Chondrocyte (in vitro differentiated cells): ENCODE measurements at places on chromosomes 2 and 18. TPM values are rescaled to one million over a fixed set of nuclear protein-coding genes. Genes with fewer than 3 reads are reported as not detected.

The C2orf42 gene
- total RNA-seq: 14.3 to 24.8 TPM (median 14.7 TPM) in 3 replicates

The RUFY4 gene
- not detected in 3 replicates for total RNA-seq

The GPR155 gene
- total RNA-seq: 11.6 to 15.3 TPM (median 12.8 TPM) in 3 replicates

The TXNDC2 gene
- 0.17 to 0.41 TPM (median 0.28 TPM) in 3 replicates for total RNA-seq

The RNF152 gene
- total RNA-seq: 58.6 to 137 TPM (median 137 TPM) in 3 replicates

The SIX3 gene
- total RNA-seq: not detected in 3 replicates

The UGT1A6 gene
- total RNA-seq: 0.17 TPM in 1 of 3 replicates, not detected in the others

The ST8SIA5 gene
- total RNA-seq: 0.25 to 1.1 TPM (median 0.36 TPM) in 3 replicates

The FBXO36 gene
- total RNA-seq: 3.0 to 5.9 TPM (median 3.3 TPM) in 3 replicates

The NGEF gene
- total RNA-seq: 0.10 to 0.46 TPM in 2 of 3 replicates, not detected in the other

The GBX2 gene
- 12.5 to 17.8 TPM (median 16.7 TPM) in 3 replicates for total RNA-seq

The MTLN gene
- total RNA-seq: 12.5 to 25.6 TPM (median 17.3 TPM) in 3 replicates

The DLGAP1 gene
- 6.0 to 11.6 TPM (median 7.7 TPM) in 3 replicates for total RNA-seq

The RAPGEF4 gene
- total RNA-seq: 0.54 to 2.3 TPM (median 0.57 TPM) in 3 replicates

The FAM168B gene
- total RNA-seq: 94.9 to 118 TPM (median 111 TPM) in 3 replicates

The TCF23 gene
- not detected in 3 replicates for total RNA-seq

The FN1 gene
- 30,644 to 36,263 TPM (median 31,288 TPM) in 3 replicates for total RNA-seq

The FSIP2 gene
- total RNA-seq: 1.7 to 6.6 TPM (median 4.5 TPM) in 3 replicates

The CYP1B1 gene
- 60.6 to 135 TPM (median 133 TPM) in 3 replicates for total RNA-seq

The SIGLEC15 gene
- 0.41 to 0.85 TPM (median 0.72 TPM) in 3 replicates for total RNA-seq

The UGT1A1 gene
- not detected in 3 replicates for total RNA-seq

The OR6B2 gene
- not detected in 3 replicates for total RNA-seq

DNA sequence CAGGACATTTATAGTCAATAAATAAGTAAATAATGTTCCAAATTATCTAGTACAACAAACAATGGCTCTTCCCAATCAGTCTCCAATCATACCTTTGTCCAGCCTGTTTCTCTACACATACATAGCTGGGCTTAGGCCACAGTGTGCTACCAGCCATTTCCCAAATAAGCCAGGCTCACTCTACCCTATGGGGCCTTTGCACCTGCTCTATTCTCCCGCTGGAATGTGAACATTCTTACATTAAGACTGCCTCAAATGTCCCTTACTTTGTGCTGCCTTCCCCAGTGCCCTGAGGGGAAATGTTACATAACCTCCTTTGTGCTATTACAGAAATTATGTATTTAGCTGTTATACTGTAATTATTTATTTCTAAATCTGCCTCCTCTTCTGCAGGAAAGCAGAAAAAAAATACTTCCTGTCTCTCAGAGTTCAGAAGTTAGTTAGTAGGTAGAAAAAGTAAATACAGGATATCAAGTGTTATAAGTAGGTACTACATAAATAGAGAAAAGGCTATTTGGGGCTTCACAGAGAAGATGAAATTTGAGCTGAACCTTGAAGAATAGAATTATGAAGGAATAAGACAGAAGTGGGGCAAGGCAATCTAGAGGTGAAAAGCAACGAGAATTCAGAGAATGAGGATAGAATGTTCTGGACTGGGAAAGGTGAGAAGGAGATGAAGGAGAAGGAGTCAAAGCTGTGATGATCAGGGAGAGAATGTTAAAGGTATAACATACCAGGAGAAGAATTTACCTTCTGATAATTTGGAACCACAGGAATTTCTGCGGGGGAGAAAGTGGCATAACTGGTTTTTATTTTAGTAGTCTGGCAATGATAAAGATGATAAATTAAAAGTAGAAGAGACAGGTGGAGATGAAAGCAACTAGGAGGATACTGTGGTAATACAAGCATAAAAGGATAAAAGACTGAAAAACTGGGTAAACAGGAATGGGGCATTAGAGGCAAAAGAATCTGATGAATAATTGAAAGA lies 37.0 kb downstream of the ROCK1 start:
- DNase-seq: no peak

GRCh38 chr2:234635284-234635683 lies 138.4 kb upstream of the ARL4C start:
- no peak for DNase-seq

GRCh38 chr2:45860136-45861121 lies 209.0 kb downstream of the PRKCE start:
- no peak for DNase-seq

DNA sequence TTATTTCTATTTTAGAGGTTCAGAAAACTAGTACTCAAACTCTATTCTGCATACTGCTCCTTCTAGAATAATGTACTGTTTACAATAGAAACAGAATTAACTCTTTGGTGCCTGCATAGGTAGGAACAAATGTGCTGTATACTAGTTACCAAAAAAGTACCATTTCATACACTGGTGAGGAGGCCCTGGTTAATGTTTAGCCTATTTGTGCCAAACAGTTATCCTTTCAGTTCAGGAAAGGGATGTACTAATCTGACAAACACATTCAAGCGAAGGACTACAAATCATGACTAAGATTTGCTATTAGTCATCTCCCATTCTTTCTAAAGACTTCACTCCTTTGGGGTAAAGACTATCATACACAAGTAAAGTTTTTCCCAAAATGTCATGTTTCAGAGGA lies 47.4 kb downstream of the EXOC6B start:
- DNase-seq: no peak

GRCh38 chr2:202592566-202592965 lies 42.2 kb upstream of the FAM117B start:
- DNase-seq: no peak

- DNase-seq: no peak
Observed at GRCh38 chr2:62968168-62968567, 82.5 kb upstream of the OTX1 start.

DNA sequence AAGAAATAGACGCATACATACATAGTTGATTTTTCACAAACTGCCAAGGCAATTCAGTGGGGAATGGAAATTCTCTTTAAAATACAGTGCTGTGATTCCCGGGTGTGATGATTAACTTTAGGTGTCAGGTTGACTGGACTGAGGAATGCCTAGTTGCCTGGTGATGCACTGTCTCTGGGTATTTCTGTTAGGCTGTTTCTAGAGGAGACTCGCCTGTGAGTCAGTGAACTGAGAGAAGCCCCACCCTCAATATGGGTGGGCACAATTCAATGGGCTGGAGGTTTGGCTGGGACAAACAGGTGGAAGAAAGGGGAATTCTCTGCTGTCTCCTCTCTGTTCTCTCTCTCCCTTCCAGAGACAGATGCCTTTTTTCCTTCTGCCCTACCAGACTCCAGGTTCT lies 187.6 kb downstream of the ARHGAP28 start:
- DNase-seq: no peak

DNA sequence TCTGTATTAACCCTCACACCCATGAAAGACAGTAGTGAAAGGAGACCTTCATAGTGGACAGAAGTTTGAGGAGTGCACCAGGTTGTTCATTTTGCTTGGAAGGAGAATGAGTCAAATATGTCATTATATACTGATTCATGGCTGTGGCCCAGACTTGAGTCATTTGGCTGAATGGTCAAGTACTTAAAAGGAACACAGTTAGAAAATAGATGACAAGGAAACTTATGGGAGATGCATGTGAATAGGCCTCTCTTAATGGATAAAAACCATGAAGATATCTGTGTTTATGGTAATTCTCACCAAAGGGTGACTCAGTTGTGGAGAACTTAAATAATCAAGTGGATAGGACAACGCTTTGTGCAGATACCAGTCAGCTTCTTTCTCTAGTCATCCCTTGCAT lies 524.7 kb upstream of the CNTNAP5 start:
- DNase-seq: no peak

GRCh38 chr2:233075966-233076339 lies 15.8 kb downstream of the INPP5D start:
- DNase-seq: no peak

- DNase-seq: no peak
Observed at GRCh38 chr18:10414293-10414842, 40.1 kb upstream of the APCDD1 start.

- DNase-seq: no peak
Observed at GRCh38 chr18:22663378-22663777, 245.7 kb upstream of the CTAGE1 start.

GRCh38 chr2:183031911-183032794 lies 6.1 kb downstream of the NCKAP1 start:
- no peak for DNase-seq

GRCh38 chr2:69366-70344 lies 23.4 kb upstream of the FAM110C start:
- no peak for DNase-seq

- no peak for DNase-seq
Observed at GRCh38 chr2:32135409-32135808, 30.3 kb upstream of the SLC30A6 start.

- no peak for DNase-seq
Observed at GRCh38 chr18:13007248-13007560, 16.0 kb downstream of the CEP192 start.

- DNase-seq: no peak
Observed at GRCh38 chr18:44638034-44638540, 42.6 kb upstream of the SETBP1 start.

DNA sequence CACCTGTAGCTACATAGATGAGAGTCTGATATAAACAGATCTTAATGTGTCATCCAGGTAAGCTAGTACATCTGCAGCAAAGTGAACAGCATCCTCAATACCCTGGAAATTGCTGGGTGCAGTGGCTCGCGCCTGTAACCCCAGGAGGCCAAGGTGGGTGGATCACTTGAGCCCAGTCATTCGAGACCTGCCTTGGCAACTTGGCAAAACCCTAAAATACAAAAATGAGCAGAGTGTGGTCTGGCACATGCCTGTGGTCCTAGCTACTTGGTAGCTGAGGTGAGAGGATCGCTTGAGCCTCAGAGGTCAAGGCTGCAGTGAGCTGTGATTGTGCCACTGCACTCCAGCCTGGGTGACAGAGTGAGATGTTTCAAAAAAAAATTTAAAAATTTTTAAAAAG lies 233.9 kb upstream of the SP5 start:
- DNase-seq: no peak

DNA sequence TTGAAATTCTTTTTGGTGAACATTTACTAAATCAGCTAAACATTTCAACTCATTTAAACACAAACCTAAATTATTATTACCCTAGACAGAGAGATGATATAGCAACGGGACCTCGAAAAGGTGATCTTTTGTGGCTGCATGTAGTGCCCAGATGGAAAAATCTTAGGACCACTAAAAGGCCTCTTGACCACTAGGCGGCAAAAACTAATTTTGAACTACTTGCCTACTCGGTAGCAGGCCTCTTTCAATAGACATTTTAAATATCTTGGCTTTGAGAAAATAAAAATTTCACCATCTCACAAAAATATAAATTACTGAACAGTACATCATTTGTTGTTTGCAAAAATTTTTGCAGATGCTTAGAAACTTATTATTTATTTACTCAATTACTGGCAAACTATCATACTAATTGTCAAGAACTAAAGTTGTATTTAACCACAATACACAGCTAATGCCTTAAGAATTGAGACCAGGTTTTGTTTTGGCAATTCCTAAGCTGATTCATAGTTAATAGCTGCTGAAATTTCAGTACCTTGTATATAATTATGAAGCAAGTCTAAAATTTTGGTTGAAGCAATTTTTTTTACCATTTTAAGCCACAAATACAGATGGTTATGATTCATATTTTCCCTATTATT lies 9.4 kb downstream of the COL3A1 start:
- DNase-seq: no peak

DNA sequence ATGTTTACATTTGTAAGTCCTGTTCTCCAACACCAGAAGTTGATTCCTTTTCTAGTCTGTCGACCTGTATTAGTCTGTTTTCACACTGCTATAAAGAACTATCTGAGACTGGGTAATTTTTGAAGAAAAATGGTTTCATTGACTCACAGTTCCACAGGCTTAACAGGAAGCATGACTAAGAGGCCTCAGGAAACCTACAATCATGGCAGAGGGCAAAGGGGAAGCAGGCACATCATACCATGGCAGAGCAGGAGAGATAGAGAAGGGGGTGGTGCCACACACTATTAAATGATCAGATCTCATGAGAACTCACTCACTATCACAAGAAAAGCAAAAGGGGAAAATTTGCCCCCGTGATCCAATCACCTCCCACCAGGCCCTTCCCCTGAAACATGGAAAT lies 112.8 kb upstream of the MAP3K20 start:
- DNase-seq: no peak

GRCh38 chr2:160918906-160919503 lies 241.2 kb upstream of the TANK start:
- DNase-seq: no peak

- DNase-seq: no peak
Observed at GRCh38 chr2:55061523-55062344, 11.5 kb upstream of the RTN4 start.

DNA sequence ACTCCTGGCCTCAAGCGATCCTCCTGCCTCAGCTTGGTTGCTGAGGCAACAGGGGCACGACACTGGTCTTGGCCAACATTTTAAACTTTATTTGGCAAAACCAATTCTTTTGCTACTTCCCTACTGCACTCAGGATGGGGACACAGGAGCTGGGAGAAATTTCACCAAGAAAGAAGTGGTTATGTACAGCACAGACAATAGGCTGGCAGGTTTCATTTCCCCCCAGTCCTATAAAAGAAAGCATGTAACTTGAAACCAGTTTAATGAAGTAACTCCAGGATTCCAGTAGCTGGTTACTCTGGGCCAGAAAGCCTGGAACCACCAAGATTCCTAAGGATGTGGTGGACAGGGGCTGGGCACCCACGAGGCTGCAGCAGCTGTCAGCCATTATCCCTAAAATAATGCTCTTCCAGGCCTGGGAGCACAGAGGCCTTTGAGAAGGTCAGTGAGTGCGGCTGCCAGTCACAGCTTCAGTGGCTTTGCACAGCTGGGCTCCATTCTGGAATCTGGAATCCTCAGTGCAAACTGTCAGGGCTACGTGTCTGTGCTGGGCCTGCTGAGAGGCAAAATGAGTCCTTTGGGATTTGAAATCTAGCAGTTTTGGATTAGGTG lies 142.3 kb upstream of the ITGA6 start:
- no peak for DNase-seq

GRCh38 chr18:67301592-67301991 lies 214.9 kb downstream of the DSEL start:
- no peak for DNase-seq

DNA sequence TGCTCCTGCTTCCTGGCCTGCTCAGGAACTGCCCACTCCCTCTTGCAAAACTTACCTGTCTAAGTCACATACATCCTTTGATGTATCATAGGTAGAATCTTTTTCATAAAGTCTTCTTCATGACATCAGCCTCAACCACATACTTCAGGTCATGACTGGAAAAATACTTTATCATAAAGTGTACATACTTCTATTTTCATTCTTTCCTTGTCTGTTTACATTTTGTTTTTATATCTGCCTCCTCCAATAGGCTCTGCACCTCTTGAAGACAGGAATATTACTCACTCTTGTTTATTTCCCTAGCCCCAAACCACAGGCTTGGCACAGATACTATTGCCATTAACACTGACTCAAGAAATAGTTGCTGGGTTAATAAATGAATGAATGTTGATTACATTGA lies 43.6 kb upstream of the ZNF804A start:
- DNase-seq: no peak

DNA sequence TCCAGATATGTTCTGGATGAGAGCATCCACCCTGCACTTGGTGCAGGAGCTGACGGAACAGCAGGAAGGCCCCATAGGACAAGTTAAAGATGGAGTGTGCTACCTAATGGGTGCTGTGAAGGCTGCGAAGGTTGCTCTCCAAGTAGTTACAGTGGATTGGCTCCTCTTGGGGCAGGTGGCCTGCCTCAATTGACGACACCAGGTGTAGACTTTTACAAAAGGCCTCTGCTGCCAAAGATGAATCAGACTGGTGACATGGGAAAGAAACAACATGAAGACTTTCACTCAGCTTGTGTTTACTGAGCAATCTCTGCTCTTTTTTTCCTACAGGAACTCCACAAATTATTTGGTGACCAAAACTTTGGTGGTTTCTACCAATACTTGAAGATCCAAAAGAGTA lies 437.7 kb downstream of the PLCL1 start:
- DNase-seq: no peak
